ENCODE measurements at places on chromosomes 4 and X. TPM values are rescaled to one million over a fixed set of nuclear protein-coding genes. Genes with fewer than 3 reads are reported as not detected.

Gene CASK
- total RNA-seq: 30.5 TPM

Gene SLC9B1
- 0.43 TPM for total RNA-seq

DNA sequence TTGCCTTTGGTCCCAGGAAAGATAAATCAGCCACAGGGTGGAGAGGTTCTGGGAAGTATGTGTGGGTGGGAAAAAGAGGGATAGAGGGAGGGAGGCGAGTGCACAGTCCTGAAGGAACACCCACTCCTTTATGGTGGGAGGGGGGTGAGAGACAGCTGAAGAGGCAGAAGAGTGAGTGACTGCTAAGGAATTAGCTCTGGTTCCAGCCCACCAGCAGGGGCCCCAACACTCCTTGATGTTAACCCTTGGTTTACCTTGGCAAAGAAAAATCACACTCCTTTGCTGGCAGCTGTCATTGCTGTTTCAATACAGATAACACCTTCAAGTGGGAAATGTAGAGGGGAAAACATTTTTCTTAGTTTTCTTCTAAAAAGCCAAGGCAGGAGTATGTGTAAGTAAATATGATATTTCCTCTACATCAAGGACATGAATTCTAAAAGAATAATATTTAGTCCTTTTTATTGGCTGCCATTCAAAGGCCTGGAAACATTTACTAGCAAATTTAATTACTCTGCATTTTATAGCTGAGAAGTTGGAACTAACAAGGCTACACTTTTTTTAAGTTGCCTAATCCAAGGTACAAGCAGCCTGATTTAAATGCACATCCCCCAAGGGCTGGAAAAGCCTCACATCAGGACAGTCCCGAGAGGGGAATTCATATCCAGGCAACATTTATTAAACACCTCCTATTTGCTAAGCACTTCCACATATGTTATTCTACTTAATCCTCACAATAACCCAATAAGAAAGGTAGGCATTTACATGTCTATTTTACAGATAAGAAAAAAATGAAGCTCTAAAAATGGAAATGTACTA, 81.7 kb downstream of the HS6ST2 start:
- no peak overlapping the region for H3K4me3 ChIP-seq
- no peaks in the 10 kb centered on the region for H3K27me3 ChIP-seq
- no peaks in the 10 kb centered on the region for H3K4me1 ChIP-seq

Gene TMEM185A
- total RNA-seq: 21.1 TPM

Gene PCDH11X
- 0.07 TPM for total RNA-seq

DNA sequence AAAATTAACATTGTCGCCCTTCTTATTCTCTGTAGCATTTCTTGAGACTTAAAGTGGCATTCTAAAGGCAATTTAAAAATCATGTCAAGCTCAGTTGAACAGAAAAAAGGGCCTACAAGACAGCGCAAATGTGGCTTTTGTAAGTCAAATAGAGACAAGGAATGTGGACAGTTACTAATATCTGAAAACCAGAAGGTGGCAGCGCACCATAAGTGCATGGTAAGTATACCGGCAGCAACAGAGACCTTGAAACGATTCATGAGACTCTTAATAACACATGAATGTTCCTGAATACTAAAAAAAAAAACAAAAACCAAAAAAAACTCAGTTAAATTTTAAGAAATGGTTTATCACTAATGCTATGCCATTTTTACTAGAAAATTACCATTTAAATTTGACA, 82.4 kb upstream of the HPRT1 start:
- no peaks in the 10 kb centered on the region for H3K27me3 ChIP-seq
- H3K4me3 ChIP-seq: no peak overlapping the region
- H3K4me1 ChIP-seq: peaks cover 18% of the 10 kb centered on the region
